ENCODE measurements at places on chromosomes 16 and 17.
A peak's percentile ranks its signal among the peaks of the same experiment; 100 is the strongest.

DNA sequence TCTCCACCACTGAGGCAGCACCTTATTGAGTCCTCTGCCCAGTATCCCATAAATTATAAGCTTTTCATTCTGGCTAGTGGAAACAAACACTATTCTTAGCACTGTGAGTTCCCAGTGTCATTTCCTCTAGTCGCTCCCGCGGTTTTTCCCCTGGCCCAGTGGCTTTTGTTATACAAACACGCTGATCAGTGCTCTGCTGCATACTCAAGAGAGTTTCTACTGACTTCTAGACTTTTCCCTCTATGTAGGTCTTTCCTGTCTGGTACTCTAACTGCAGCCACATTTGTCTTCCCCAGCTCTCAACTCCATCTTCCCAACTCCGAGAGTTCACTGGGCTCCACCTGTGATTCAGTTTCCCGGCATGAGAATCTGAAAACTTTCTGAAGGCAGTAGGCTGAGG is 556.6 kb upstream of the SALL1 start:
- no peak for DNase-seq

- DNase-seq, result no peak
Observed at GRCh38 chr17:43092901-43093300, 32.3 kb downstream of the BRCA1 start.

- peak; percentile 87 for DNase-seq
Observed at GRCh38 chr16:15643048-15643945, at the start of gene MARF1. MARF1 (minus strand) TSS chr16:15643154; CDS start chr16:15639233, 3,921 bp downstream.

DNA sequence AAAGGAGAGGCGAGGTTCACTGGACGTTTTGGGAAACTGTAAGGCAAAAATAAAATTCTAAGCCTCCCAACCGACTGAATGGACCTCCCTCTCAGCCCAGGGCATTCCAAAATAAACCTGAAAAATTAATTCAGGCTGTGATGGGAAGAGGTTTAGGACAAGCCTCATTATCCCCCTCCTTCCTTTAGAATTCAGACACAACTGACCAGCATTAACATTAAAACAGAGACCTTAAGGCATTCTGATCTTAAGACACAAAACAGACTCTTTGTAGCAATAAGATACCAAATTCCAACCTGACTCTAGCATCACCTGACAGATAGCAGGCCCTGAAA is 298 bp upstream of the LDHD start:
- no peak for DNase-seq

- no peak for DNase-seq
Observed at GRCh38 chr16:88948781-88949490, 28.1 kb downstream of the CBFA2T3 start.

GRCh38 chr16:53892155-53892554 is 188.2 kb downstream of the FTO start:
- peak; percentile 44 for DNase-seq

DNA sequence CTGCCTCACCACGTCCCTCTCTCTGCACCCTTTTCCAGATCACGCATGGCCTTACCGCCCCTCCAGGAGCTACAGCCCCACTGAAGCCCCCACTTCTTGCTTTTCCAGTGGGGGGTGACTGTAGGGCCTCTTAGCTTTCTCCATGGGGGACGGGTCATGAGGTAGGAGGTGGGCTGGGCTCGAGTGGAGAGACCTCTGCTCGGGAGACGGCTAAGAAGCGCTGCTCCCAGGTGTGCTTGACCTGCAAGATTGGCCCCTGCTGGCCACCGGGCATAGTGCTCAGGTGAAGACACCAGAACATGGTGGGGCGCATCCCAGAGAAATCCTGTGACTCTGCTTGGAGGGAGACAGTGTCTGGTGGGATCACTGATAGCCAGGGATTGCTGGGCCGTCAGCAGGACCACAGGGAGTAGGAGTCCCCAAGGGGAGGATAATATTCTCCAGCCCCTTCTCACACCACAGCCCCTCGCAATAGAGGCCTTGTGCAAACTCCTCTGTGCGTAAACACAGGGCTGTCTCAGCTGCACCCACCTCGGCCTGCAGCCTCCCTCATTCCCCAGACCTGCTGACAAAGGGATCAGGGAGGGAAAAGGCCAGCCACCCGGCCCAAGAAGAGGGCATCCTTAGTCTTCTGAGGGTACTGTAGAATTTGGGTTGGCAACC is 8.9 kb upstream of the GALK1 start:
- DNase-seq, result no peak

DNA sequence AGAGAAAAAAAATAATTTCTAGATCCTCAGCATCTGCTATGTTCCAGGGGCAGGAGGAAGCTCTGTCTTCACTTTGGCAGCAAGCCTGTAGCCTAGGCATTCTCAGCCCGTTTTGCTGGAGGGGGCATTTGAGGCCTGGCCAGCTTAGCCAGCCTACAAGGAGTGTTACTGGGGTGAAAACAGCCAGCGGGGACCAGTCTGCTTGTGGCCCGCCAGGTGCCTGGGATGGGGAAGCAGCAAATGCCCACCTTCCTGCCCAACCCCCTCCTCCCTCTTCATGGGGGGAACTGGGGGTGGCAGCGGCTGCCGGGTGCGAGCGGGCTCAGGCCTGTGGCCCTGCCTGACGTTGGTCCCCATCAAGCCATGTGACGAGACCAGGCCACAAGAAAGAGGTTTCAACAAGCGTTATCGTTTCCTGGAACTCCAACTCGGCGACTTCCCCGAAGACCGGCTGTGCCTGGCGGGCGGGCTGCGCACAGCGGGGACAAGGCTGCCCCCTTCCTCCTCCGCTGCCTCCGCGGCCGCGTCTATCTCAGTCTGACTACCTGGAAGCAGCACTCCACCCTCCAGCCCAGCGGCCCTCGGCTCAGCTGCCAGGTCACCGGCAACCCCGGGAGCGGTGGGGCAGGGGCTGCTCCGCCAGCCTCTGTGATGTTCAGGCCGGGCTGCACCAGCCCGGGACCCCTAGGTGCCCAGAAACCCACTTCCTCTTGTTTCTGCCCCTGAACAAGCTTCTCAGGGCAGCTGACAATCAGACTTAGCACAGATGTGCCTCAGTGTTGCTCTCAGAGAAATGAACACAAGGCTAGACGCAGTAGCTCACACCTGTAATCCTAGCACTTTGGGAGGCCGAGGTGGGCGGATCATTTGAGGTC is 22.9 kb downstream of the SOCS1 start:
- DNase-seq, result no peak

DNA sequence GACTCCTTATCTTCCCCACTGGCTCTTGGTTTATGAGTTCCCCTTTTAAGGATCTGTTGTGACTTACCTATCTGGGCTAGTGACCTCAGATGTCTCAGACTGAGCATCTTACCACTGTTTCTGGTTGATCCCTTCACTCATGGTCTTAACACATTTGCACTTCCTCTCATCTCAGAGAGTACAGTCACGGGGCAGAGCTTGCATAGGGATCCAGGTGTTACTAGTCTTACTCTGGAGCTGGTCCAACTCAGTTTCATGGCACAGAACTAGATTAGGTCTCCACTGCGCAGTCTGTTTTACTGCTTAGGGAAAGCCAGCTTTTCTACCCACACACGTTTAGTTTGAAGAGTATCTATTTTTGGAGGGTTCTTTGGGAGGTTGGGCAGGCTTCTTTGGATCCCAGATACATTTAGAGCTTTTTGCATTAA is 10.2 kb downstream of the GABARAPL2 start:
- no peak for DNase-seq

DNA sequence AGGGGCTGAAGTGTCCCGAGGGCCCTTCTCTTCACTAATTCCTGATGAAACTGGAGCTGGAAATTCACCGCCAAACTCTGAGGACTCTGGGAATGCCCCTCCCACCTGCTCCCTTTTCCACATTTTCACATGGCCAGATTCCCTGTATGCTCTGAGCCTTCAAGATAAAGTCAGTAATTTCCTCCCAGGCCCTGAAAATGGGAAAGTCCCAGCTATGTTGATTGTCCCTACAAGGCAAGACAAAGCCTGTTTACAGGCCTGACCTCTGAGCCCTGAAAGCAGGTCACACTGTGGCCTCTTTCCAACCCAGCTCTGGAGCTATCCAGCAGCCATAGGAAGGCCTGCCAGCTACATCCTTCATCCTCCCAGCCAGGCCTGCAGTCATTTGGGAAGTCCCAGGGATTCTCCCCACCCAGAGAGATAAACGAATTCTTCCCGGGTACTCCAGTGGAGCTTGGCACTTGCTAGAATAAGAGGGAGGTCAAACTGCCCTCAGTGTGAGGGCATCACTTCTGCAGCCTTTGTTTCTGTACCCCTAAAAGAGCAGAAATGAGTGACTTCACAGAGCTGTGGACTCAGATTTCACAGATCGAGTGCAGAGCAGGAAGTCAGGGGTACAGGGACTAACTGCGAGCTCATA is 19.6 kb upstream of the CCL2 start:
- peak; percentile 55 for DNase-seq

DNA sequence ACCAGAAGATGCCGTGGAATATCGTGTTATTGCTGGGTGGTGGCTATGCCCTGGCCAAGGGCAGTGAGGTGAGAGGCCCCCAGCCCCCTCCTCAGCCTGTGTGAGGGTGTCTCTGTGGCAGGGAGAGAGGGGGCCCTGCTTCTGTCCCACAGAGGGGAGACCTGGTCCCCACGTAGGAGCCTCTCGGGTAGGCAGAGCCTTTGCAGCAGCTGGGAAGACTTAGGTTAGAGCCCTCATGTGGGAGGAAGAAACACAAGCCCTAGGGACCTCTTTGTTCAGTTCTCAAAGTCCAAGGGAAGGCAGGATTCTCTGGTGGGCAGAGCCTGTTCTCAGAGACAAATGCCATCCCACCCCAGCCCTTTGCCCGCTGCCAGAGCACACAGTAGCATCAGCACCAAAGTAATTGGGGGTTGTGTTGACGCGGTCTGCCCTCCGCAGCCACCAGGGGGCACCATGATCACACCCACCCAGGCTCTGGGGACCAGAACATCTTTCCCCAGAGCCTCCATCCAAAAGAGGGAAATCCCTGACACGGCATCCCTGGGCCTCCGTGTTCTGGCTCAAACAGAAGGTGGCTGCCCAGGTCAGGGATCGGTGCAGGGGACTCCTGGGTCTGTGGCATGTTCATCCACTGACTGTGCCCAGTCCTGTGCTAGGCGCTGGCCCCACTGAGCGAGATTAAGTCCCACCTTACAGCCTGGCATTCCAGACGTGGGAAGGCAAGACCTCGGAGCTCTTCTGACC is 11.5 kb upstream of the FOXN1 start:
- DNase-seq, result peak; percentile 62

GRCh38 chr17:49031965-49032928 is 35.1 kb downstream of the IGF2BP1 start:
- peak; percentile 78 for DNase-seq

GRCh38 chr16:72357910-72358309 is 186.0 kb upstream of the PMFBP1 start:
- DNase-seq, result no peak

- DNase-seq, result no peak
Observed at GRCh38 chr16:66026211-66026610, 340.3 kb upstream of the CDH5 start.

- DNase-seq, result no peak
Observed at GRCh38 chr17:39064819-39065218, 86.6 kb downstream of the PLXDC1 start.

- no peak for DNase-seq
Observed at GRCh38 chr16:72992142-72992601, 55.8 kb downstream of the ZFHX3 start.

- DNase-seq, result no peak
Observed at GRCh38 chr17:3260600-3260999, 37.6 kb downstream of the OR3A1 start.

DNA sequence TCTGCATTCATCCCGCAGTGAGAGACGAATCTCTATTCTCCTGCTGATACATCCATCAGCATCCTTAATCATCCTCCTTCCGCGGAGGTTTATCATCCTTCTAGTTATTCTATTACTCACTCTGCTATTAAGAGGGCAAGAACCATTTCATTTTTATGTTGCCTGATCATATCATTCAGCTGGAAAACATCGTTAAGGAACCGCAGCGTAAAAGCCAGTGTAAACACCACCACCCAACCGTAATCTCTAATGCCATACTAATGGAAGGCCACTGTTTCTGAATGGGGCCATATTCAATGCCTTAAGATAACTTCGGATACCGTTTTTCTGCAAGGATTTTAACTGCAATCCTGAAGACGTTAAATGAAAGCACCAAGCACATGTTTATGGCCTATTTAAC is 36.7 kb upstream of the ERCC4 start:
- peak; percentile 30 for DNase-seq

DNA sequence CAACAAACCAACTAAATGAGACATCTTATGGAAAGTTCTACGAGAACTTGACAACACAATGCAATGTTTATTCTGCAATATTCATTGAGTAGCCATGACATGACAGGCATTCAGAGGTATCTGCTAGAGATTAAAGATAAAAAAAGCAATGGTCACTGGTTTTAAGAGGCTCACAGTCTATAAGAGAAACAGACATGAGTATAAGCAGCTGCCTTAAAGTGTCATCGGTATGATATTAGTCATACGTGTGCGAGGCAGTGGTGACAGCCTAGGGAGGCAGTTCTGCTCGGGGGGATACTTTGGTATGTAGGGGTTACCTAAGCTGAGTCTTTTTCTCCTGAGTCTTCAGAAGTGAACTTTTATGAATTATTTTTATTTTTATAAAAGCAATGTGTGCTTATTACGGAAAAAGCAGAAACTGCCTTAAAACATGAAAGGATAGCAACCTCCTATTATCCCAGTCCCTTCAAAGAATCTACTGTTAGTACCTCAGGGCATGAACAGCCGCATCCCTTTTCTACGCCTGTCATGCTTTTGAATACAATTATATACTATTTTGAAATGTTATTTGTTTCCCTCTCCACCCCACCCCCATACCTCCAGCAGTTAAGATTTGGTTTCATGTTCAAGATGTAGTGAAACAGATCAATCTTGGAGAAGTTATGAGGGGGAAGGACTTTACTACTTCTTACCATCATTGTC is 7.7 kb downstream of the ST6GALNAC1 start:
- DNase-seq, result no peak

GRCh38 chr17:31562376-31562840 is 170.9 kb downstream of the RAB11FIP4 start:
- no peak for DNase-seq

GRCh38 chr17:47744168-47745036 is 11.4 kb downstream of the TBX21 start:
- DNase-seq, result no peak

- DNase-seq, result peak; percentile 17
Observed at GRCh38 chr17:69084911-69085310, 24.2 kb upstream of the ABCA9 start.

DNA sequence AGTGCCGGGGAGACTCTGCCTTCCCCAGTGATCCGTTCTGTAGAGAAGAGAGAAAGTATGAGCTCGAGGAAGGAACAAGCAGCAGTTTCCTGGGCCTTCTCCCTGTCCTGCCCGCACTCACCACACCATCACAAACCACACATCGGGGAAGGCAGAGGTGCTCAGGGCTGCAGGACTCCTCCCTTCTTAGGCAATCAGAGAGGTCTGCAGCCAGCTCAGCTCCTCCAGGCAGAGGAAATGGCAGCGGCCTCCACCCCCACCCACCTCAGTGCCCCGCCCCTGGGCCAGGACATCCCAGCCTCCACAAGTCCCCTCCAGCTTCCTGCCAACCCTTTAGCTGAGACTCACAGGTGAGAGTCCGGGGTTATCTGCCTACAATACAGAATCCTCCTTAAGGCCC is 2.0 kb downstream of the ZNF319 start:
- peak; percentile 57 for DNase-seq

Measured in A172 (cell line).